ENCODE measurements at places on chromosomes 7 and 10.

- DNase-seq: no peak
These were observed 216.4 kb downstream of the MLLT10 start for GRCh38 chr10:21750424-21750823.

GRCh38 chr7:129525225-129525862 is 23.0 kb downstream of the SMKR1 start:
- DNase-seq: no peak

DNA sequence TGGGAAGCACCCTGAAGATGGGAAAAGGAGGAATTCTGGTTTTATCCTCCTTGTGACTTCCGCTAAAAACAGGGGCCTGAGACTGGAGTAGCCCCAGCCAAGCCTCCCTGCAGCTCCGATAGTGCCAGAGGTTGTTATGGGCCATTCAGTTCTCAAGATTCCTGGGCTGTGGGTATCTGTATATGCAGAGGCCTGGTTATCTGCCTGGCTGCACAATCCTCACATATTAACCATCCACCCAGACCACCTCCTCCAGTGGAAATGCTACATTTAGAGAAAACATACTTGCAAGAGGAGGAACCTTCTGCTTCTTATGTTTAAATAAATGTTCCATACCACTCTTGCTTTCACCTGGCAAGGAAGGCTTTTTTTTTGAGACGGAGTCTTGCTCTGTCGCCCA is 34.6 kb downstream of the ARL3 start:
- no peak for DNase-seq

- DNase-seq: peak; percentile 50
These were observed 84.1 kb downstream of the PTPRE start for GRCh38 chr10:127990846-127991542.

GRCh38 chr10:123559066-123559822 is 106.9 kb upstream of the GPR26 start:
- DNase-seq: peak; percentile 69

GRCh38 chr7:1176891-1177373 is 16.9 kb upstream of the ZFAND2A start:
- peak; percentile 83 for DNase-seq

All from hematopoietic multipotent progenitor cell treated with erythropoietin and hydrocortisone succinate and interleukin-3 and kit ligand, for 4 days (in vitro differentiated cells).